ENCODE measurements at places on chromosomes 11 and 22.
A peak's percentile ranks its signal among the peaks of the same experiment; 100 is the strongest.

DNA sequence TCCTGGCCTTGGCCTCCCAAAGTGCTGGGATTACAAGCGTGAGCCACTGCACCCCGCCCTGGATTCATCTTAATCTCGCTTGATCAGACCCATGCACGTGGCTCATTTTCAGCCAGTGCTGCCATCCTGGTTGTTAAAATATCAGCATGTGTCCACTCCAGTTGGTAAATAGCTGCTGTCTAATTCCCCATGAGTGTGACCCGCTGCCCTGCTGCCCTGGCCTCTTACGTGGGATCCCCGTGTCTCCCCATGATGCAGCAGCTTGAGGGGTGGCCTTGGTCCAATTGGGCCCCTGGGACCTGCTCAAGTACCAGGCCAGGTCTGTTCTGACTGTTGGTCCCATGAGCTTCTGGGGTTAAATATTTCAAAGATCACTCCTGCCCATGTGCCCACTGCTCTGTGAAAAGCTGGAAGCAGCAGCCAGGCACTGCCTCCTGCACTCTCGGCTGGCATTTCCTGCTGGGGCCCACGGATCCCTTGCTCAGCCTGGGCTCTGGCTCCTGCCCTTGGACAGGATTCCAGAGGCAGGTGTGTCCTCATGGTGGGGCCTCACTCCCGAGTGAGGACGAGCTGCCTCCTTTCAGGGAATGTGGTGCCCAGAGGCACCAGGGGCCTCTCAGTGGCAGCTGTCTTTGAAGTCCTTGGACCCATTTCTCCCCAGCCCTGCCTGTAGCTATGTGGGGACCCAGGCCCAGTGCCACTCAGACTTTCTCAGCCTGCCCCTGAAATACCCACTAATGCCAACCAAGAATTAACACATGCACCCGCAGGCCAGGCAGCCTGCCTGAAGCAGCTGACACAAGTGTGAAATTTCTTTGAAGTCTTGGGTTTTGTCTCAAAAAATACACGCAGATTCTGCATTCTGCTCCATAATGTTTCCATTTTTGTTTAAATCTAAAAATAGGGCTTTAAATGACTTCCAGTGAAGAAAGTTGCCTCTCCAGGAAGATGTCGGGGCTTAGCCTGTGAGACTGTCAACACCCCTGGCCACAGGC lies 38.1 kb upstream of the PRDM11 start:
- DNase-seq, result no peak

GRCh38 chr11:34600339-34601084 lies 20.4 kb upstream of the EHF start:
- no peak for DNase-seq

DNA sequence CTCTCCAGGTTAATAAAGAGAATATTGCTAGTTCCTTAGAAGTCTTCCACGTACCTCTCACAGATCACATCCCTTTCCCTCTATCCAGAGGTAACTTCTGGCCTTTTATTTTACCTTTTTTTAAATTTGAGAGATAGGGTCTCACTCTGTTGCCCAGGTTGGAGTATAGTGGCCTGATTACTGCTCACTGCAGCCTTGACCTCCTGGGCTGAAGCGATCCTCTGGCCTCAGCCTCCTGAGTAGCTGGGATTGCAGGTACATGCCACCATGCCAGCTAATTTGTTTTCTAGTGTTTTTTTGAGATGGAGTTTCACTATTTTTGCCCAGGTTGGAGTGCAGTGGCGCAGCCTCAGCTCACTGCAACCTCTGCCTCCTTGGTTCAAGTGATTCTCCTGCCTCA lies 24.4 kb downstream of the YAP1 start:
- no peak for DNase-seq

- DNase-seq, result no peak
These were observed 16.9 kb upstream of the PIK3C2A start for GRCh38 chr11:17224727-17225126.

DNA sequence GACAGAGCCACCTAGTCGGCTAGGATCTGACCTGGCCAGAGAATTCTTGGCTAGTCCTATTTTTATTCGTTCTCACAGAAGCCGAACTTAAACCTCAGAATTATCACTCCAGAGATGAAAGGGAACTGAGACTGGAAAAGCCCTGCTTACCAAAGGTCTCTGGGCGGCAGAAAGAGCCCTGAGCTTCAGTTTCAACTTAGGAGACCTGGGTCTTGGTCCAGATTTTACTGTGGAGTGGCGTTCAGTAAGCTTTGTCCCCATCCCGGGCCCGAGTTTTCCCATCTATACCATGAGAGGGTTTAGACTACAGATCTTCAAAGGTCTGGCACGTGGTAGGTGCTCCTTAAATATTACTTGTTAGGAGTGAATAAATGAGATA lies 516 bp downstream of the NEU3 start:
- no peak for DNase-seq

DNA sequence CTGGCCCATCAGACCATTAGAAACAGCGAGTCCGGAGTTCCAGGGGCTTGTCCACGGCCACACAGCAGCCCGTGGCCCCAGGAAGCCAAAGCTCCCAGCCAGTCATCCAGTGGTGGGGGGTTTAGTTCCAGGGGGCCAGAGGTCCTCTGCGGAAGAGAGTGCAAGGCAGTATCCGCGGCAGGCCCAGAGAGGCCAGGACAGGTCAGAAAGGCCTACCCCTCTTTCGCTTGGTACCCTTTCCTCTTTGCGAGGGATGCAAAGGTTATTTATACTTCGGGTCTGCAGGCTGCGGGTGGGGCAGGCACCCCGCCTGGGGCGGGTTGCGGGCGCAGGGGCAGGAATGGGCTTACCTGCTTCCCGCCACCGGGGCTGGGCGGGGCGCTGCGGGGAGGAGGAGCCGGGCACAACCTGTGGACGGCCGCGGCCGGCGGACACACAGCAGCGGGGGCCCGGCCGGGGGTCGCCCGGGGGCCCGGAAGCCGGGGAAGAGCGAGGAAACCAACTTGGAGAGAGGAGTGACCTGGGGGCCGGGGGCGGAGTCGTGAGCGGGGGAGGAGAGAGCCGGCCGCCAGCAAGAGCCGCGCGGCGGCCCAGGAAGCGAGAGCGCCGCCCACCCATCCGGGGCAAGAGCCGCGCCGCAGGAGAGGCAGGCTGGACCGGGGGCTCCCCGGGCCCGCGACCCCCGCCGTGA lies at the start of gene SH3BP1:
Gene SH3BP1, plus strand, starts transcription at position 600 of the 691 bp plus-strand sequence. CDS start 119 bp downstream, outside the sequence.
- DNase-seq, result no peak

GRCh38 chr11:62665599-62666258 lies 617 bp downstream of the CSKMT start:
- peak; percentile 15 for DNase-seq

- DNase-seq, result no peak
These were observed 396 bp downstream of the NPAT start for GRCh38 chr11:108221911-108222573.

GRCh38 chr22:33438273-33438672 lies 380.1 kb upstream of the SYN3 start:
- no peak for DNase-seq

DNA sequence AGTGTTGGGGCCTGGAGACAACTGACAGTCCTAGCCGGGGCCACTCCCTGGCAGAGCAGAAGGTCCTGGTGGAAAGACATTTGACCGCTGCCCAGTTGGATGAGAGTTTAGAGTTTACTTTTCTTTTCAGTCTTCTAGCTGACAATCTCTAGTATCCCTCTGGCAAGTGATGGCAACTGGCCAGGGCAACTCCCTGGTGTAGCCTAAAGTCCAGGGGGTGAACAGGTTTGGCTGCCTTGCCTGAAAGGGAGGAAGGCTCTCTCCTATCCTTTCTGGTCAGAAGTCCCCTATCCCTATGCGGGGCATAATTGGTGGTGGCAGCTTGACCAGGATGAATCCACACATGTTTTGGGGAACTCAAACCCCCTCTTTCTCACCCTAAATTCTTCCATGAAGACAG lies 16.8 kb upstream of the MSANTD2 start:
- no peak for DNase-seq

DNA sequence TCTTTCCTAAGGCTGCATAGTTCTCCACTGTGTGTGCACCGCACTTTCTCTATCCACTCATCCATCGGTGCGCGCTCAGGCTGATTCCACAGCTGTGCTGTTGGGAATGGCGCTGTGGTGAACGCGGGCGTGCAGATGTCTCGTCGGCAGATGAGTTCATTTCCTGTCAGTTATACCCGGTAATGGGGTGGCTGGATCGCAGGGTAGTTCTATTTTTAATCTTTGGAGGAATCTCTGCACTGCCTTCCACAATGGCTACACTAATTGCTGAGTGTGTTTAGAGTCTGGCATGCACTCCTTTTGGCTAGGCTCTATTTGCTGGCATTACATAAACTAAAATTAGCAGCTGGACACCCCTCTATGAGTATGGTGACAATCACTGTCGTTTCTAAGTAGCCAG lies 27.9 kb upstream of the KRTAP5-7 start:
- no peak for DNase-seq

GRCh38 chr11:44313761-44314489 lies 4.0 kb upstream of the ALX4 start:
- no peak for DNase-seq

- DNase-seq, result no peak
These were observed 16.7 kb upstream of the EHF start for GRCh38 chr11:34604145-34604544.

DNA sequence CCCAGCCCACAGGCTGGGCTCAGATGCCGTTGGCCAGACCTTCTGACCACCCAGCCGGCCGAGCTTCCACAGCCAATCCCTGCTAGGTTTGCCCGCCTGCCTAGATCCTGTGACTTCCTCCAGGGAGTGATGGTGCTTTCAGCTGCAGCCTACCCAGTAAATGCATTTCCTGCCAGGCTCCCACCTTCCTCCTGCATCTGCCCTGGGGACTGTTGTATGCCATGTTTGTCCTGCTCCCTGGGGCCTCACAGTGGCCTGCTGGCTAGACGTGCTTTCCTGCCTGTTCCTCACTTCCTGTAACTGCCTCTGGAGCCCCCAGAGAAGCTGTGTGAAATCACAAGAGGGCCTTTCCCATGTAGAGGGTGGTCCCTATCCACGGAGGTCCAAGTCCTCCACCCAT lies 86.2 kb downstream of the GALNT18 start:
- no peak for DNase-seq

DNA sequence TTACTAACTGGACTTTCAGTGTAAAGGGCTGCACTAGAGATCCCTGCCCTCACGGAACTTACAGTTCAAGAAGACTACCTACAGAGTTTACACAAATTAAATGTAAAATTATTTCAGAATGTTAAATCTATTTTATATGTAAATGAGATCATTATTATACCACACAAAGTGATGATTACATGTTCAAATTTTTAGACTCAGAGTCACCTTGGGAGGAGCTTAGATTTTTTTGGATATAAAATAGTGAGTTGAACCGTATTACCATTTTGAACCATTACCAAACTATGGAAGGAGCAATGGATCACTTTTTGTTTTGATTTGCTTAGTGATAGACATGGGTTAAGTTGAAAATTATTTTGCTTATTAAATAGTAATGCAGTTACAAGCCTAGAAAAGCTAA lies 1.6 kb downstream of the IPO7 start:
- no peak for DNase-seq

- DNase-seq, result no peak
These were observed 26.7 kb downstream of the INTS4 start for GRCh38 chr11:77967753-77968152.

- DNase-seq, result no peak
These were observed 339 bp upstream of the TRIM21 start for GRCh38 chr11:4393858-4394223.

GRCh38 chr22:36930041-36930935 lies 16.9 kb downstream of the CSF2RB start:
- no peak for DNase-seq

GRCh38 chr11:1963864-1964263 lies 16.7 kb downstream of the MRPL23 start:
- DNase-seq, result no peak

DNA sequence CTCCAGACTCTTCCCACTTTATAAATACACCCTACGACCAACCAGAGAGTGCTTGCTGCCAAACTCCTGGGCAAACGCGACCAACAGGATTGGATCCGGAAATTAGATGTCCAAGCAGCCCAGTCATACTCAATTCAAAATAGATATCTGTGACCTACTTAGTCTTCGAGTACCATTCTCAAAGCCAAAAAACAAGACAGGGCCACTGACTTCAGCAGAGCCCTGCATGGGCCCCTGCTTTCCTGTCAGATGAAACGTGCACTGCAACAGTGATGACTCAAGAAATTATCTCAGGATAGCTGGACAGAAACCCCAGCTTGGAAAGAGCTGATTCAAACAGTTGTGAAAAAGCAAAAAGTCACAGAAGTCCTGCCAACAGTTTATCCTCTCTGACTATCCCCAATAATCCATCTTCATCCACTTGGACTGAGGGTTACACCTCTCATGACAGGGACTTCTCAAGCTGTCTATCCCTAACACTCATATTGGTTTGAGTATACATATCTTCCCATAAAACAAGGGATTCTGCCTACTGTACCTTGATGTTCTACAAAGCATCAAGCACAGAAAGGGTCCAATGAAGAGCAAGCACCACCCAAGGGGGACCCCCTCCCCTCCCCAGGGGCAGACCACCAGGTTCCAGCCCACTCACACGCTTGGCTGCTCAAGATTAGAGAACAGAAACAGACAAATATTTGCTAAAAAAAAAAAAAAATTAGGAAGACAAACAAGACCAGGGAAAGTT lies 17.4 kb downstream of the SMCO4 start:
- DNase-seq, result no peak

DNA sequence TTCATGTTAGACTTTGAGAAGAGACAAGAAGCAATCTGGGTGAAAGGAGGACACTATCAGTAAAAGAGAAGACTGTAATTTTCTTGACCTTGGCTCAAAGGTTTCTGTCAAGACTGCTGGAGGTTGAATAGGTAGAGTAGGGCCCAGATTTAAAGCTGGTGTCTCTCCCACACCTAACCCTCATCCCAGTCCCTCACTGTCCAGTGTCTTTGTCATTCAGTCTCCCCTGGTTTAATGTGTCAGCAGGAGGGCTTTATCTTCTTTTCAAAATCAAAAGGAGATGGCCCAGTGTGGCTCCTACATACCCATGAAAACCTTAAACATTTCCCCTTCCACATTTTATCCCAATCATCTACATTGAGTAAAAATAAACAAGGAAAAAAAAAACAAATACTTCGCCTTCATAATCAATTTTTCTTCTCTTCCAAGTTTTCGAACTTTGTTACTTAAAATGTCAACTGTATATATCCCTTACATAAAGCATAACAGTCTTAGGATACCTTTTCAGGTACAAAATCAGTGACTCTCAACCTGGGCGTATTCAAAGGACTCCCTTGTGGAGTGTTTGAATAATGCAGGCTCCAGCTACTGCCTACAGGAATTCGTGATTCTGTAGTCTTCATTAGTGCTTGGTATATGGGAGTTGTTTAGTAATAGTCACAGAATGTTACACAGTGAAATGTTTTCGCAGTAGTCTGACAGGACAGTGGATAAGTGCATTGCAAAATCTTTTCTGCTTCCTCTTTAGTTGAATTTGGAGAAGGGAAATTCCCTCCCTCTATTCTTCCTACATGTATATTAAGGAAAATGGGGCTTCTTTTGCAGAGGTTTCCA lies 87.2 kb downstream of the FAT3 start:
- no peak for DNase-seq

- no peak for DNase-seq
These were observed 15.8 kb downstream of the THAP12 start for GRCh38 chr11:76365038-76365679.

DNA sequence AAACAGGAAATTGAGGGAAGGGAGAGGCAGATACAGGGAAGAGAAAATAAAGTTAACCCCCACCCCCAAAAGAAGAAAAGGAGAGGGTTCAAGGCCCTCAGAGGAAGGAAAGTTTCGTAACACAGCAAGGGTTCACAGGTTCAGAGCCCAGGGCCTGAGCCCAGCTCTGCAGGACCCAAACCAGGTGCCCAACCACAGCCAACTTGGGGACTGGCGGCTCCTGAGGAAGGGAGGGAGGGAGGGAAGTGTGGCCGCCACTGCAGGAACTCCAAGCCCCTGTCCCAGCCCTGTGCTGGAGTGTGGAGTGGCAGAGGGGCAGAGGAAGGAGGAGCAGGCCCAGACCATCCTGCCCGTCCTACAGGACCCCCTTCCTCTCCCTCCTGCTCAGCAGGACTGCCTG lies 59.2 kb downstream of the ELFN2 start:
- no peak for DNase-seq

Data from NCI-H510A (cell line).